ENCODE measurements at places on chromosomes 6 and 20.

DNA sequence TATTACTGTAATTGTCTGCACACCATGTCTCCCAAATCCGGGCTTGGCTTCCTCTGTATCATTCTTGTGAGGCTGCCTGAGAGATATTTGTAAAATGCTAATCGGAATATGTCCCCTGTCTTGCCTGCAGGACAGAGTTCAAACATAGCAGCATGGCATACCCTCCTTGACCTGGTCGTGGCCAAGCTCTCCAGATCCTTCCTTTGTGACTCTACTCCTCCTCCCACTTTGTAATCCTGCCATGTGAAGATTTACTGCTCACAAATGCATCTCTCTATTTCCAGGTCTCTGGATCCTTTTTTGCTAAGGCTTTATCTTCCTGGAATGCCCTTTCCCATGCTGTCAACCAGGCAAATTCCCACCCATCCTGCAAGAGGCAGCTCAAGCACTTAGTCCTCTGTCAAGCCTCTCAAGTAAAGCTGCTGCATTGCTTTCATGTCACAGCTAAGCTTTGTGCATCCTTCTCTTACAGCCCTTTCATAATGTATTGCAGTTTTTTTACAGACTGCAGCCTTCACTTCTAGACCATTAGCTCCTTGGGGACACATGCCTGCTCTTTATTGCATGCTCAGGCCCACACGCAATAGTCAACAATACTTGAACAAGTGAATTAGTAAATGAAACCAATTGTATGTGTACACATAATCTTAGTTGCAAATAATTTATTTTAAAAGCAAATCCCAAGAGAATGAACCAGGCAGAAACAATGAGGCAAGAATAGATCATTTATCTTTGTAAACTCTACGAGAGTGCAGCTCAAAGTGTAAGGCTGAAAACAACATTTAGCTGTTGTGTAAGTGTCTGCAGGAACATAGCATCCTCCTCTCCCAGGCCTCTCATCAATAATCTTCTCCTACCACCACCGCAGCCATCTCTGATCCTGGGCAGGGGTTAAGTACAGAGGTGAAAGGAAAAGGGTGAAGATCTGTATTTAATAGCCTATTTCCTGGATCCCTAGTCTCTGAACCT lies 45.8 kb downstream of the HIVEP2 start:
- DNase-seq, result no peak

DNA sequence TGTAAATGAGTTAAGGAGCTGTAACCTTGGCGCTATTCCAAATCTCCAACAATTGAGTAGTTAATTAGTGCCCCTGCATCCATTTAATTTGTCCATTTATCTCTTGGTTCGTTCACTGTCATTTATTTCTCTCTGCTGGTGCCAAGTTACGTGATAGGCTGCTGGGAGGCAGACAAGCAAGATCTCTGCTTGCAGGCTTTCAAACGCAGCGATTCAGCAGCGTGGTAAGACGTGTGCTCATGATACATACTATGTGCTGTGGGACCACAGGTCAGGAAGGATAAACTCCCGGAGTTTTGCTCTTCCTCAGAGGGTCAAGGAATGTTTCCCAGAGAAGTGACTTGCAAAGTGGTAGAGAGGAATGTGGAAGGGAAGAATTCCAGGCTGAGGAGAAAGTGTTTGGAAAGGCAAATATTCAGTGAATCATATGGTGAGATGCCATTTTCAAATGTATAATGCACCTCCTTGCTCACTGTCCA lies 46.4 kb downstream of the UTRN start:
- DNase-seq, result no peak

- no peak for DNase-seq
These were observed 24.4 kb upstream of the ARID1B start for GRCh38 chr6:156752666-156753301.

DNA sequence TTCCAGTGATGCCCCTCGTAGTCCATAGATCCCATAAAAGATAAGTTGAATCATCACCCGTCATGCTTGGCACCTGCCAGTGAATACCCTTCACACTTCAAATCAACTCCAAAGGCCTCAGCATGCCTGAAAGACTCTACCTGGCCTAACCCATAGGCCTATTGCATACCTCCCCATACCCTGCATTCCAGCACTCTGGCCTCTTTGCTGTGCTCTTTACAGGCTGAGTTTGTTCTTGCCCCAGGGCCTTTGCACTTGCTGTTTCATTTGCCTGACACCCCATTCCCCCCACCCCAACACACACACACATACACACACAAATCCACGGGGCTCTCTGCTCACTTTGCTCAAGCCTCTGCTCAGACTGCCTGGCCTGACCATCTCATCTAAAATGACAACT lies 3.0 kb upstream of the GFOD1 start:
- DNase-seq, result no peak

DNA sequence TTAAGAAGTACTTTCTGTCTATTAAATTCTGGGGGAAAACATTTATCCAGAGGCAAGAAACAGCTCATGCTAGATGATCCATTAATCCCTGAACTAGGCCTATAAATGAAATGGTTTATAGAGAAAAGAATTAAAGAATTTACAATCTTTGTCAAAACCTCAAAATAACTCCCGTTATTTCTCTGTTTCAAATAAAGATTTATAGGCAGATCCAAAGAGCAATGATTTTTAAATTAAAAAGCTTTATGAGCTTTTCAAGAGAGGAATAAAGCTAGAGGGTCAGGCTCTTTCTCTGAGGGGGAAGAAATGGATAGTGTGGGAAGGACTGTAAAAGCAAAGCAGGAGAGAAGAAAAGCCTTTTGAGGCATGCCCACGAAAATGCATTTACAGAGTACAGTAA lies 82.5 kb upstream of the OGFRL1 start:
- DNase-seq, result no peak

DNA sequence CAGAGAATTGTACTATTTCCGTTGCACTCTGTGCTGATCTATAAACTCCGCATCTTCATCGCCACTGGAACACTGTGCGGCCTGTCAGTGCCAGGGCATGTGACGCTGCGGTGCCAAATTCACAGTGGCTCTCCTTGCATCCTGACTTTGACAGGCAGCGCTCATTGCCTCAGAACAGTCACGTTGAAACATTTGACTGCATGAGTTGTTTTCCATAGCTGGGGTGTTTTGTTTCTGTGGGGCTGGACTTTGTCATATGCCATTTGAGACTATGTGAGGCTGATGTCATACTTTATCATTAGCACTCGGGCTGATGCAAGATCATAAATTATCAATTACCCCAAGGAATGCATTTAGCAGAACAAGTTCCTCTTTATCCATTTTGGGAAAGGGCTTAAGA lies 32.7 kb downstream of the CFAP61 start:
- DNase-seq, result no peak

Data from activated T-cell treated with anti-CD3 and anti-CD28 coated beads, Interleukin-2, amount 50 U/mL, for 72 hours (primary cell).